Mesenteric fat pad (tissue), 1 donor: ENCODE measurements at places on chromosomes 6 and 20.

- DNase-seq = no peak
Observed at GRCh38 chr6:34792605-34793500, 970 bp downstream of the BLTP3A start.

GRCh38 chr6:78523622-78524021 is 343.7 kb upstream of the IRAK1BP1 start:
- DNase-seq = no peak

GRCh38 chr20:35446356-35447078 is 8.5 kb upstream of the GDF5 start:
- no peak for DNase-seq

- no peak for DNase-seq
Observed at GRCh38 chr20:34402461-34402860, 39.4 kb downstream of the ITCH start.

GRCh38 chr20:51484831-51485230 is 57.7 kb downstream of the NFATC2 start:
- DNase-seq = no peak

DNA sequence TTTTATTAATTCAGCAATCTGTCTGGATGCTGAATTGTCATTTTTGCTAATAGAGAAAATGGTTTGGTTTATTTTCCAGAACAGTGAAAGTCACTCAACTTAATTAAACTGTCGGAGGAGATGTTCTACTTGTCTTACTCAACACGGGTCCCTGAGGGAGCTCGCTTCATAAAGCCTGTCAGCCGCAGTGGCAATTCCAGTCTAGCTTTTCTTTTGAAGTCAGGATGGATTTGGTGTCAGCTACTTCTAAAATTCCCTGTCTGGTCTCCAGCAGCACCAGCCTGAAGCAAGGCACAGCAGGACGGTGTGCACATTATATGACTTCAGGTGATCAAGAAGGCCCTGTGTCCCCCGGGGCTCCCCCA is 261.5 kb downstream of the SLC24A3 start:
- DNase-seq = no peak

GRCh38 chr6:46015119-46015968 is at the start of gene CLIC5:
Gene CLIC5, minus strand, starts transcription at chr6:46015860. Its CDS starts 318 bp downstream, at chr6:46015542.
- no peak for DNase-seq
